ENCODE measurements at places on chromosomes 1 and 21.
A peak's percentile ranks its signal among the peaks of the same experiment; 100 is the strongest.

- peak; percentile 19 for DNase-seq
These were observed 35.7 kb upstream of the CLSTN1 start for GRCh38 chr1:9859281-9860014.

DNA sequence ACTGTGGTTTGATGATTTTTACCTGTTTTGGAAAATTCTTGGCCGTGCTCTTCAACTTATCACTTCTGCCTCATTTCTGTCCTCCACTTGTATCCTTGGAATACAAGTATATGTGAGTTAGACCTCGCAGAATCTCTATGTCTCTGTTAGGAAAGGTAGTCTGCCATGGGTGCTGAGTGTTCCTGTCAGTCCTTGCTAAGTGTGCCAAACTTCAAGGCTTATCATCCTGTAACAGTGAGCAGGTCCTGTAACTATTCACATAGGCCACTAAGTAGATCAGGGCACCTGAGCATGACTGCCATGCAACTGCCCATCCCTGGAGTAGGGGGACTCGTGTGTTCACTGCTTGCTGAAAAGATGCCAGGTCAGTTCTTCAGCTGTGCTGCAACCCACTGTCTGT, 24.2 kb upstream of the BMP8B start:
- no peak for DNase-seq

GRCh38 chr1:37292789-37293188, 181.6 kb upstream of the ZC3H12A start:
- DNase-seq = no peak

- DNase-seq = peak; percentile 98
These were observed at the start of gene NBPF1 for GRCh38 chr1:16613185-16614147. TSS of gene NBPF1 (minus strand) at chr1:16613564.

DNA sequence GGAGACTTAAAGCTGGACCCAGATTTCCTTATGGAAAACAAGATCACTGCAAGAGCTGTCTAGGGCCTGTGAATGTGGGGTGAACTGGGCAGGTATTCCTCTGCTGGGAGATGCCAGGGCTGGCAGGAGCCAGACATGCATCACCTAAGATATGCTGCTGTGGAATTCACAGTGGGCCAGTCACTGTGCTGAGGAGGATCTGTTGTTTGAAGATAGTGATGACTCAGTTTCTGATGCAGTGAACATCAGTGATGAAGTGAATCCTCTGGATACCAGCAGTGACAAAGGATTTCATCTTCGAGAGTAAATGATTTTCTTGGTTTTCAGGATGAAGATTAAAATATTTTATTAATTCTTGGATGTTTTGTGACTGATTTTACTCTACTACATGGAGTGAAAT, 29.9 kb upstream of the CAMSAP2 start:
- DNase-seq = peak; percentile 24

- DNase-seq = peak; percentile 76
These were observed 36.0 kb upstream of the DISC1 start for GRCh38 chr1:231590453-231591198.

GRCh38 chr21:22223385-22223784, 1225.2 kb downstream of the NCAM2 start:
- DNase-seq = no peak

- no peak for DNase-seq
These were observed at the start of gene MMP23B for GRCh38 chr1:1631782-1632420. TSS of gene MMP23B (plus strand) at chr1:1632173. CDS start at chr1:1632219, 46 bp downstream.

DNA sequence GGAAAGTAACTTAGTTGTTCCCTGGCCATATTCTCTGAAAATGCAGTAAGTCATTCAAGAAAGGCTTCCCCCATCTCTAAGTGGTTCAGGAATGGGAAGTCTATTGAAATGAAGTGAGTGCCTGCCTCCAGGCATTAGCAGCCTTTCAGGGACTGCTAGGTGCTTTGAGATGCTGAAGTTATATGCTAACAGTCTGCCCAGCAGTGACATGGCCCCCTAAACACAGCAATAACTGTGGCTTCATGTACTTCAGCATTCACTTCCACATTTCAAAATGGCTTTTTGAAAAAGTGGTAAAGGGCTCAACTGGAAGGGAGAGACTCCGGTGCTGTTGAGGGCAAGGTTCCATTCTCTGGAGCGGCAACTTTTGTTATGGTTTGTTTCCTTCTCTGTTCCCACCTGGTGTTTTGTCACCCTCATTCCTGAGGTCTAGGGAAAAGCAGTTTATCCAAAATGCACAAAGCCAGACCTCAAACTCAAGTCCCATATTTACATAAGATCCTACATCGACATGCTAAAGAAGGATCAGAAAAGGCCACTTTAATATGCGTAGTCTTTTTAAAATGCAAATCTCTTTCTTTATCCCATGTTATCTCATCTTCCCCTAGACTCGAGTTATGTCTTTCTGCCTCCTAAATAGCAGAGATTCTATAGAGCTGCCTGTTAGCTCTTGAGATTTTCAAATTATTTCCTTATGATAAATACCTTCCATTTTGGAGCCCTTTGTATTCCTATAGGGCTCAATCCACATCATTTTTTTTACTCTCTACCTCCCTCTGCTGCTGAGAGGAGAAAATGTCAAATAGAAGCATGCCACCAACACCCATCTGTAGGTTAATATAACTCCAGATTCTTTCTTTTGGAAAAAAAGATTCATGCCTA, 34.2 kb upstream of the LRRC8C start:
- DNase-seq = peak; percentile 47

- peak; percentile 51 for DNase-seq
These were observed 118.4 kb downstream of the KCNN3 start for GRCh38 chr1:154751690-154752089.

DNA sequence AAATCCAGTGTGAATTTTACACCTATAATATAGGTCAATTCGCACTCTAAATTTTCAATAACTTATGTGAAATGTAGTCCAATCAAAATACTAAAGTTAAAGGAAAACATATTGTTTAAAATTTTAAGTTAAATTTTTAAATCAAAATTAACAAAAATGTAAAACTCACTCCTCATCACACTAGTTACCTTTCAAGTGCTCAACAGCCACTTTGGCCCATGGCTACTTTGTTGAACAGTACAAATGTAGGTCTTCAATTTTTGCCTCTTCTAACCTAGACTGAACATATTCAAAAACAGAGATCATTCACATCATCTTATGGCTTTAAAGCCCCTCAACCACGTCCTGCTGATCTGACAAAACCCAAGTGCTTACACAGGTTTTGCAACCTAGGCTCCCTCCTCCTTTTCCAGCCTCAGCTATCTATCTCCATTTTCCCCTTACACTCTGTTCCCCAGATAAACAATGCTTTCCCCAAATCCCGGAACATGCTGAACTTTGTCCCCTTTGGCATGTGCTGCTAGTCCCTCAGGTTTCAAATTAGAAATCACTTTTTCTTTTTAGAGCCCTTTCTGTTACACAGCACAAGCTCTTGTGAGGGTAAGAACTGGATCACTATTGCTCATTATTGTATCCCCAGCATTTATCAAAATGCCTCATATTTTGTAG, 110.6 kb downstream of the AKT3 start:
- DNase-seq = no peak

GRCh38 chr1:7633506-7634245, 137.4 kb upstream of the VAMP3 start:
- DNase-seq = no peak

GRCh38 chr1:106178791-106179190, 877.7 kb upstream of the PRMT6 start:
- no peak for DNase-seq

GRCh38 chr21:45012662-45013259, 61.6 kb upstream of the ADARB1 start:
- no peak for DNase-seq

DNA sequence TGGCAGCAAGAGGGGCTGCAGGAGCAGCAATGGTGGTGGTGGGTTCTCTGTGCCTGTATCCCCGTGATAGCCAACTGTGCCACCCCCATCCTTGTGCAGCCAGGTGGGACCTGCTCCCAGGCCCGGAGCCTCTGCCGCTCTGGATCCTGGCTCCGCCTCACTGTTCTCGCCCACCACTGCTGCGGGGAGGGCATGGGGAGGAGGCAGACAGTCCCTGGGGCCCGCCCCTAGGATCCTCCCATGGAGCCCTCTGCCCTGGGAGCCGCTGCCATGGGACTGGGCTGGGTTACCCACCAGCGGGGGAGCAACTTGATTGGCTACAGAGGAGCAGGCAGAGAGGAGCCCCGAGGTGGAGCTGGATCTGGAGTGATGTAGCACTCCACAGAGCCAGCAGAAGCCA, 31.6 kb downstream of the CD1D start:
- DNase-seq = no peak

DNA sequence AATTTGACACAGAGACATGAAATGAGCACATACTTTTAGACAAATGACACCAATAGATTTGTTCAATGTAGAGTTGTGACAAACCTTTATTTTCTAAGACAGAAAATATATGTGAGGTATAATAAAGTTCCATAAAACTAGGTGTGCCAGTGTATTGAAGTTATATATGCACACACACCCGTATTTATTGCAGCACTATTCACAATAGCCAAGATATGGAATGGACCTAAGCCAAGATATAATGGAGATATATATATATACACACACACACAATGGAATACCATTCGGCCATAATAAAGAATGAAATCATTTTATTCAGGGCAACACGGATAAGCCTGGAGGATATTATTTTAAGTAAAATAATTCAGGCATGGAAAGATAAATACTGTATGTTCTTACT, 1013.5 kb downstream of the KCNT2 start:
- no peak for DNase-seq

- DNase-seq = no peak
These were observed 10.1 kb downstream of the ENTREP3 start for GRCh38 chr1:155245163-155245524.

DNA sequence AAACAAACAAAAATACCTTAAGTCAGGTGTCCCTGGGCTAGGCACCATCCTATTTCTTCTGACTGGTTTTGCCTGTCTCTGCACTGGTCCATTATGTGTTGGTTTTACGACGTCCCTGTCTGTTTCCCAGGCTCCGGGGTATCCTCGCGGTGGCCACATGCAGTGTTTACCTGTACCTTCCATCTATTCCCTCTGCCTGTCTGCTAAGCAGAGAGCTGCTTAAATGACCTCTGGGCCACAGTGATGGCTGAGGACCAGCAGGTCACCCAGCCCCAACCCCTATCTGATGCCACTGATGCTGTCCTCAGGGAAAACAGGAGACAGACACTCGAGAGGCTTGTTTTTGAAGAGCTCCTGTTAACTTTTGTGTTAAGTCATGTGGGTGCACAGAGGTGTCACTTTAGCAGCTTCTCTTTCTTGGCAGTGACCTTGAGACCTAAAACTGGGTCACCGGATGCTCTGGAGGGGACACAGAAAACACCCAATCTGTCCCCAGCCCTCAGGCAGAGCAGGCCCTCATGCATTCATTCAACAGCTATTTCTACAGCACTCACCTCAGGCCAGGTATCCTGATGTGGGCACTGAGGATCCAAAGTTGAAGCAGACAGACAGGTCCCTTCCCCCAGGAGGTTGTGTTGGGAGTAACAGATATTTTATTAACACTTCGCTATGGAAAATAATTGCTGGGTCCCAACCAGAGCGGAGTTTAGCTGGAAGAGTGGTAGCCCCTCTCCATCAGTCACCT, 4.4 kb upstream of the EFHD2 start:
- no peak for DNase-seq

DNA sequence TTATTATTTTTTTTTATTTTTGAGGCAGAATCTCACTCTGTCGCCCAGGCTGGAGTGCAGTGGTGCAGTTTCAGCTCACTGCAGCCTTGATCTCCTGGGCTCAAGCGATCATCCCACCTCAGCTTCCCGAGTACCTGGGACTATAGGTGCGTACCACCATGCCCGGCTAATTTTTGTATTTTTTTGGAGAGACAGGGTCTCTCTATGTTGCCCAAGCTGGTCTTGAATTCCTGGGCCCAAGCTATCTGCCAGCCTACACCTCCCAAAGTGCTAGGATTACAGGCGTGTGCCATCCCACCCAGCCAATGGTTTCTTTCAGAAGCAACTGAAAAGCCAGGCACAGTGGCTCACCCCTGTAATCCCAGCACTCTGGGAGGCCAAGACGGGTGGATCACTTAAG, 2.3 kb downstream of the KRTCAP2 start:
- DNase-seq = no peak

- DNase-seq = peak; percentile 87
These were observed 475.4 kb downstream of the PTPRU start for GRCh38 chr1:29711582-29712283.

DNA sequence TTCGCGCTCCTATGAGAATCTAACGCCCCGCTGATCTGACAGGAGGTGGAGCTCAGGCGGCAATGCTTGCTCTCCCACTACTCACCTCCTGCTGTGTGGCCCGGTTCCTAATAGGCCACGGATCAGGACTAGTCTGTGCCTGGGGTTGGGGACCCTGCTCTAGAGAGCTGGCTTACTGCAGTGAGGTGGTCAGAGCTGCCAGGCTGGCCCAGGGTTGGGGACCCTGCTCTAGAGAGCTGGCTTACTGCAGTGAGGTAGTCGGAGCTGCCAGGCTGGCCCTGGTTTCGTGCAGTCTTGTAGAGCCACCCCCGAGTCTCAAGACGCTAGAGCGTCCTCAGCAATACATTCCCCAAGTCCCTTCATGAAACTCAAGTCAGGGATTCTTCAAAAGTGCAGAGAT, 27.5 kb downstream of the SLC37A1 start:
- no peak for DNase-seq

DNA sequence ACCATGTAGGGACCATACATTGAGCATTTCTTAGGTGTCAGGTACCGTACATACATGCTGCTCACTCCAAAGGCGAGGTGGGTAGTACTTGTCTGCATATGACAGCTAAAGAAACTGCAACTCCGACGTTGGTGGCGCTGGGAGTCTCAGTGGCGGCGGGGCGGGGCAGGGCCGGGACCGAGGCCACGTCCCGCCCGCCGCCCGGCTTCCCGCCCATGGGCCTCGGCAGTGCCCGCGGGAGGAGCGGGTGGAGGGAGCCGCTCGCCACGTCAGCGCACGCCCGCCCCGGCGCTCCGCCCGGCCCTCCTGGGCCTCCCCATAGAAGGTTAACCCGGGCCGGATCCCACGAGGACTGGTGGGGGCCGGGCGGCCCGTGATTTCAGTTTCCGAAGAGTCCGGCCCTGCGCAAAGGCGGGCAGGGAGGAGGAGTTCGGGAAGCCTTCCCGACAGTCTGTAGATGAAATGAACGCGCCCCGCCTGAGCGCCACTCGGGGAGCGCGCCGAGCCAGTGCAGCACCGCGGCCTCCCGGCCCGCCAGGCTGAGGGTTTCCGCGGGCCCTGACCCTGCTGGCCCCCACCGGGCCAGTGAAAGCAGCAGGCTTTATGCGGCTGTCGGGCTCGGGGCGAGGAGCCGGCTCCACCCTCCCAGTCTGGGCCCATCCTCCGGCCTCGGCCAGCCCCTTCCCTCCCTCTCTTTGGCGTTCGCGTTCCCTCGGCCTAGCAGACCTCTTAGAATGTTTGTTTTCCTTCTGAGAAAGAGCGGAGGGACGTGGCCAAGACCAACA, 119.9 kb upstream of the JUN start:
- DNase-seq = peak; percentile 95

DNA sequence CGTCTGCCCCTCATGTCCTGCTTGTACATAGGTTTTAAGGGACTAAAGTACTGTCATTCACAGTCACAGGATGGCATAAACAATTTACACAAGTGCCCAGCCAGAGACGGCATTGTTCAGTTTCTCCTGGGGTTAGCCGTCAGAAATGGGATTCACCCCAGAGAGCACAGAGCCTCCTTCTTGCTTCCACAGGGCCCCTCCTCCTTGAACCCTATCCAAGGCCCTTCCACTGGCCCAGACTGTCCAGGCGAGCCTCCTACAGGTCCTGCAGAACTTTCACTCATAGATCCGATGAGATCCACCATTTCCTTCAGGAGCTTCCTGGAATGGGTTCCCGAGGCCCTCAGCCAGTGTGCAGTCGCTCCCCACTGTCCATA, 10.0 kb downstream of the AVPR1B start:
- DNase-seq = no peak

GRCh38 chr1:5708346-5709245, 283.6 kb downstream of the NPHP4 start:
- no peak for DNase-seq

Data from EH (cell line).